ENCODE measurements at places on chromosomes 16 and 17.

DNA sequence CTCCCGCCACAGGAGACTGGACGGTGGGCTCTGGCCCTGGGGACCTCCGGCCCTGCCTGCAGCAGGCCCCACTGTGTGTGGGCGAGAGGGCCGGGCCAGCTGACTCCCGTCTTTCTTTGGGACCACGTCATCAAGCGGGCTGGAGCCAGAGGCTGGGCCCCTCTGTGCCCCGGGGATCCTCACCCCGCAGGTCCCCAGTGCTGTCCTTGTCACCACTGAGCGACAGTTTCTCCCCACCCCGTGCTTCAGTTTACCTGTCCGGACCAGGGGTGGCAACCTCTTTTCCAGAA is 181.9 kb upstream of the ZNF469 start:
- H3K27me3 ChIP-seq = no peaks in the 10 kb centered on the region
- H3K27ac ChIP-seq = no peak overlapping the region
- H3K36me3 ChIP-seq = no peaks in the 10 kb centered on the region
- H3K4me1 ChIP-seq = no peaks in the 10 kb centered on the region
- no peak overlapping the region for H3K4me3 ChIP-seq

- H3K27me3 ChIP-seq = no peaks in the 10 kb centered on the region
- H3K36me3 ChIP-seq = no peaks in the 10 kb centered on the region
- no peak for DNase-seq
- H3K27ac ChIP-seq = no peak overlapping the region
Measured at GRCh38 chr17:19720631-19721426, 4.4 kb upstream of the SLC47A2 start.

DNA sequence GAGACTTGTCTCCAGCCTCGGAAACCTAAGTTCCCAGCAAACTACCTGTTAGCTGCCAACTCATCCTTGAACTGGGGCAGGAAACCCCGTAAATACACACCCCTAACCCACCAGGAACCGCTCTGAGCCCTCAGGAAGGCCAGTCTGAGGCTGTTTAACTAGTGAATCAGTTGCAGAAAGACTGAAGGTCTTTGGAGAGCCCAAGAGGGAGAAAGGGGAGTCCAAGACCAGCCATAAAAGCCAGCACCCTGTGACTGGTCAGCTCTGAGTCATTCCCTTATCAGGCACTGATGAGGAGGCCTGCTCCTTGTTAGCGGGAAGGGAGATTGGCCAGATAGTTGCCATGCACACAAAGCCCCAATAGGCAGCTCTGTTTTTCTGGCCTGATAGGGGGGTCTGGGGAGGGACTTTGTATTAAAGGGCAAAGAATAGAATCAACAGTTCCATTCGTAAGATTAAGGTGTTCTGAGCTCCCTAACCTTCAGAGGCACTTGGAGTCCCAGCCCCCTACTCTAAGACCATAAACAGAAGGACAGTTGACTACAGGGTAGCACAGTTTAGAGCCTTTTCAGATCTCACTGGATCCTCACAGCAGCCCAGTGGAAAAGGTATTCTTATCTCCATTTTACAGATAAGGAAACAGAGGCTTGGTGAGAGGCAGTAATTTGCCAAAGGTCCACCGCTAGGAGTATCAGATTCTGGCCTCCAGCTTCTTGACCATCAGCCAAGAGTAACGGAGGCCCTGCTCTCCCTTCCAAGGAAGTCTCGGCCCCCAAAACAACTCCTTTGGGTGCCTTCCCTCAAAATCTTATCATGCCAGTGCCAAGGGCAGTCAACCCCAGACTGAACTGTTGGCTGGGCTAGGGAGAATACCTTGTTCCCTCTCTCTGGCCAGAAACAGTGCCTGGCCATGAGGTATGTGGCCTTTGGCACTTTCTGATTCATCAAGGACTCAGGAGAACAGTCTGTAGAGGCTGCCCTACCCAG is 2.2 kb upstream of the KRT19 start:
- H3K27ac ChIP-seq = no peak overlapping the region
- H3K36me3 ChIP-seq = no peaks in the 10 kb centered on the region
- H3K4me3 ChIP-seq = no peak overlapping the region
- no peak for DNase-seq

GRCh38 chr17:51833045-51833444 is 325.5 kb downstream of the CA10 start:
- H3K27me3 ChIP-seq = no peaks in the 10 kb centered on the region
- H3K4me3 ChIP-seq = no peak overlapping the region
- H3K4me1 ChIP-seq = no peaks in the 10 kb centered on the region

DNA sequence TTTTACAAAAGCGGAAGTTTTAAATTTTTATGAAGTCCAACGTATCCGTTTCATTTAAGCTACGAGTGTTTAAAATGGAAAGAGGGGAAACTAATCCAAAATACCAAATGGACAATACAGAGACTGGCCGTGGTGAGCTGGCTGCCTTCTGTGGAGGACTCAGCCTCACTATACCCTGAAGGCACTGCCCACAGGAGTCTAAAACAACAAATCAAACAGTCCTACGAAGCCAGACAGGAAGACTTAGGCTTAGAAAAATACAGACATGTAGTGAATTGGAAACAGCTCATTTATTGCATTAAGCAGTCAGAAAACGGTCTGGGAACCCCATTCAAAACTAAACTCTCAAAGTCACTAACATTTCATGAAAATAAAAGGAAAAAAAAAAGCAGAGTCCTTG is 75.1 kb downstream of the CYTH1 start:
- peaks cover 51% of the 10 kb centered on the region for H3K36me3 ChIP-seq
- H3K27me3 ChIP-seq = no peaks in the 10 kb centered on the region
- no peak overlapping the region for H3K27ac ChIP-seq
- no peak for DNase-seq
- H3K4me3 ChIP-seq = no peak overlapping the region
- H3K4me1 ChIP-seq = peaks cover 41% of the 10 kb centered on the region

- peaks cover 27% of the 10 kb centered on the region for H3K4me1 ChIP-seq
- H3K36me3 ChIP-seq = peaks cover 16% of the 10 kb centered on the region
- H3K27me3 ChIP-seq = no peaks in the 10 kb centered on the region
- no peak for DNase-seq
Measured at GRCh38 chr16:11241480-11242204, 14.4 kb downstream of the SOCS1 start.

DNA sequence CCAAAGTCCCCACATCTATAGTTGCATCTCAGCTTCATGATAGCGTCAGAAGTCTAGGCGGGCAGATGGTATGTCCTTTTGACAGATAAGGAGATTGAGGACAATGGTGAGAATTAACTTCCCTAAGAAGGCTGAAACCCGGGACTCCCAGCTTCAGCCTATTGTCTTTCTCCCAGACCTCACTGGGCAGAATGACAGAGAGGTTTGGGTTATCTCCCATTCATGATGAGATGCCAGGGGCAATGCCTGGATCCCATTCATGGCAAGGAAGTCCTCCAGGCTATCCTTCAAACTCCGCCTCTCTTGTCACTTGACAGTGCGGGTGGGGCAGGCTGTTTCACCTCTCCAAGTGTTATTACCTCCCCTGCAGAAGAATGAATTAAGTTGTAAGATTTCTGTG is 100.3 kb downstream of the IRX5 start:
- no peaks in the 10 kb centered on the region for H3K36me3 ChIP-seq
- H3K27me3 ChIP-seq = no peaks in the 10 kb centered on the region
- H3K27ac ChIP-seq = no peak overlapping the region
- H3K4me3 ChIP-seq = no peak overlapping the region
- DNase-seq = no peak

DNA sequence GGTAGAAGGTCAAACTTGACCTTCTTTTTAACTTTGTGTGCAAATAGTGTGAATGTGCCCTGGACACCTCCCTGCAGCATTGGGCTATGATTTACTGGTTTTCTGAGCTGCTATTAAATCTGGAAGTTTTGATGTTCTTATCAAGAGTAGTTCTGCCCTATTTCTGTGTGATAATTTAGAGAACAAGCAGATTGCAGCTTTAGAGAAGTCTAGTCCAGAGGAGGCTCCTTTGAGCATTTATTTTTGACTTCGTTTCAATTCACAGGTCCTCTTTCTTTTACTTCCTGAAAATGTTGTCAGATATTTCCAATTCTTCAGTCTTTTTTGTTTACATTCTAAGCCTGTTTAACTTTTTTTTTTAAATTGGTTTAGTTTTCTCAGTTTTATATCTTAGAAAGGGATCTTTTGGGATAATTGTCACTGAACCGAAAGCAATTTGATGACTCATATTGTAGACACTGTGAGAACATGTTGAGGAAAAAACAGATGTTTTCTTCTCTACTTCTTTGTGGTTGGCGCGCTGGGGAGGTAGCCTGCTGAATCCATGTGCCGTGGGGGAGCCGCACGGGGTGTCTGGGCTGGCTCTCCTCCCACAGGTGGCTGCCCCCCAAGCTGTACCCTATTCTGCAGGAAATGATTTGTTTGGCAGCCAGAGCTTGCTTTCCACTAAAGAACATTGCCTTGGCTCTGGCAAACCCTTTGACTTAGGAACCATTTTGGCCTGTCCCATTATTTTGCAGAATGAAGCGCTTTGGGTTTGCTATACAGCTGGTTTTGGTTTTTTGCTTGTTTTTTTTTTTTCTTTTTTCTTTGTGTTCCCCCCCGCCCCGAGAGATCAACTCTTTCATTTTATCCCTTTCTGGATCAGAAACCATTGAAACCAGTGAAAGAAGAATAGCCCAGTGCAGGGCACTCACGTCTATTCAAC is 53.4 kb downstream of the MFSD11 start:
- peak overlapping the region; percentile 54 for H3K27ac ChIP-seq
- peak overlapping the region; percentile 54 for H3K4me3 ChIP-seq
- H3K27me3 ChIP-seq = no peaks in the 10 kb centered on the region
- H3K36me3 ChIP-seq = peaks cover 3% of the 10 kb centered on the region
- peak; percentile 63 for DNase-seq
- H3K4me1 ChIP-seq = peaks cover 19% of the 10 kb centered on the region

GRCh38 chr16:27798241-27798640 is 248.3 kb downstream of the KATNIP start:
- H3K27ac ChIP-seq = no peak overlapping the region
- no peak for DNase-seq
- H3K4me1 ChIP-seq = no peaks in the 10 kb centered on the region
- no peaks in the 10 kb centered on the region for H3K36me3 ChIP-seq
- H3K4me3 ChIP-seq = no peak overlapping the region

GRCh38 chr17:61248399-61248798 is 151.2 kb upstream of the TBX2 start:
- peaks cover 14% of the 10 kb centered on the region for H3K36me3 ChIP-seq
- no peak overlapping the region for H3K4me3 ChIP-seq
- H3K27me3 ChIP-seq = no peaks in the 10 kb centered on the region
- peaks cover 30% of the 10 kb centered on the region for H3K4me1 ChIP-seq
- H3K27ac ChIP-seq = no peak overlapping the region

DNA sequence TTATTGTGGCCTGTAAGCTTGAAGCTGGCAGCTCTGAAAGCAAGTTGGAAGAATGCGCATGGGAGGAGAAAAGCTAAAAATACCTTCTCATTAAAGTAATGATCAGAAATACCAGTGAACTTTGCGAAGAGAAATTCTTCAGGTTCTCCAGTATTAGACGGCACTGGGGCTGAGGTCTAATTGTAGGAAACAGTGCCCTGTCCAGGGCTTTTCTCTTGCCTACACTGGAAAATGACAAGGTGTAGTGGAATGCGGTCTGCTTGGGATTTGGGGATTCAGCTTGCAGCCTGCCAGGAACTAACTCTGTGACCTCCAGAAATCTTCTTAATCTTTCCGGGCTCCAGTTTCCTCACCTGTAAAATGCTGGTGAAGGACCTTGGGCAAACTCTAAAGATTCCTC is 53.3 kb upstream of the KCNJ16 start:
- H3K27ac ChIP-seq = no peak overlapping the region
- no peak for DNase-seq
- H3K27me3 ChIP-seq = peaks cover 4% of the 10 kb centered on the region
- no peak overlapping the region for H3K4me3 ChIP-seq
- H3K36me3 ChIP-seq = no peaks in the 10 kb centered on the region
- no peaks in the 10 kb centered on the region for H3K4me1 ChIP-seq

- H3K4me1 ChIP-seq = peaks cover 14% of the 10 kb centered on the region
- H3K27me3 ChIP-seq = no peaks in the 10 kb centered on the region
- no peak for DNase-seq
- H3K36me3 ChIP-seq = no peaks in the 10 kb centered on the region
Measured at GRCh38 chr17:31052187-31052889, 42.4 kb upstream of the NF1 start.

- H3K4me1 ChIP-seq = peaks cover 26% of the 10 kb centered on the region
- peaks cover 28% of the 10 kb centered on the region for H3K36me3 ChIP-seq
- no peaks in the 10 kb centered on the region for H3K27me3 ChIP-seq
- no peak for DNase-seq
- H3K27ac ChIP-seq = peak overlapping the region; percentile 92
Measured at GRCh38 chr17:49414271-49414621, 436 bp downstream of the PHB1 start.

- H3K4me3 ChIP-seq = no peak overlapping the region
- H3K27me3 ChIP-seq = no peaks in the 10 kb centered on the region
- H3K36me3 ChIP-seq = no peaks in the 10 kb centered on the region
Measured at GRCh38 chr16:78976212-78976611, 624.3 kb downstream of the MAF start.

- no peak for DNase-seq
- H3K36me3 ChIP-seq = no peaks in the 10 kb centered on the region
- H3K4me1 ChIP-seq = no peaks in the 10 kb centered on the region
- no peak overlapping the region for H3K4me3 ChIP-seq
Measured at GRCh38 chr17:6027342-6028024, 42.7 kb upstream of the WSCD1 start.

DNA sequence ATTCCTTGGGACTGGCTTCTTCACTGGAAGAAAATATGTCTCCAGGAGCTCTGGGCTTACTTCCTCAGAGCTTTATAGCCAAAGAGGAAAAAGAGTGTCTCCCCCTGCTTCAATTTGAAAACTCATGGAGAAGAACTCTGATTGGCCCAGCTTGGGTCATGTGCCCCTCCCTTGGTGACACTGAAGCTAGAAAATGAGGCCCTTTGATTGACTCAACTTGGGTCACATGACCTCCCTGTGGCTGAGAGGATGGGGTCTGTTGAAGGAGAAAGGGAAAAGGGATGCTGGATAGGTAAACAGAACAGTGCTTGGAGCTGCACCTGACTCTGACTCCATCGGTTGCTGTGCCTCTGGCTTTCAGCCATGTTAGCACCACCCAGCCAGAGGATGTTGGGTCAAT is 70.6 kb upstream of the KSR1 start:
- H3K27ac ChIP-seq = no peak overlapping the region
- no peak overlapping the region for H3K4me3 ChIP-seq
- peaks cover 34% of the 10 kb centered on the region for H3K4me1 ChIP-seq
- peaks cover 3% of the 10 kb centered on the region for H3K27me3 ChIP-seq
- no peaks in the 10 kb centered on the region for H3K36me3 ChIP-seq

- H3K27ac ChIP-seq = no peak overlapping the region
- peaks cover 10% of the 10 kb centered on the region for H3K4me1 ChIP-seq
Measured at GRCh38 chr17:74960570-74961342, 11.8 kb downstream of the HID1 start.

DNA sequence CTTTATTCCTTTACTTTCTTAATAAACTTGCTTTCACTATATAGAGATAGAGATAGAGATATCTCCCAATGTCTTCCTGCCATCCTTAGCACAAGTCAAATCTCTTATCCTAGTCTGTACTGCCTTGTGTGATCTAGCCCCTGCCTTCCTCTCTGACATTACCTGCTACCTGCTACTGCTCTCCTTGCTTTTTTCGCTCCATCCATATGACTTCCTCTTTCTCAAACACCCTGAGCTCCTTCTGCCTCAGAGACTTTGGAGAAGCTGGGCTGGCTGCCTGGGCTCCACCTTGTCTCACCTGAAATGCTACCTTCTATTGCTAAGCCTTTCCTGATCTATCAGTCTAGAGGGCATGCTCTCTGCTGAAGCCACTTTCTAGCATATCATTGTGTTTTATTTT is 24.7 kb upstream of the WSB1 start:
- H3K4me1 ChIP-seq = no peaks in the 10 kb centered on the region
- no peak overlapping the region for H3K27ac ChIP-seq
- no peak overlapping the region for H3K4me3 ChIP-seq
- H3K27me3 ChIP-seq = peaks cover 18% of the 10 kb centered on the region

All from activated CD8-positive, alpha-beta T cell treated with anti-CD3 and anti-CD28 coated beads, Interleukin-2, amount 10 ng/mL, durations not matched to agents 7 days and 5 days (primary cell).